HCEC 1CT (cell line): ENCODE measurements at places on chromosomes 5 and 9.

- no peak for DNase-seq
Observed at GRCh38 chr5:32559921-32560320, 25.4 kb upstream of the SUB1 start.

GRCh38 chr5:1380011-1380817 lies 35.3 kb upstream of the CLPTM1L start:
- DNase-seq, result no peak

GRCh38 chr5:171954721-171955120 lies 51.7 kb downstream of the FBXW11 start:
- DNase-seq, result peak; percentile 50

DNA sequence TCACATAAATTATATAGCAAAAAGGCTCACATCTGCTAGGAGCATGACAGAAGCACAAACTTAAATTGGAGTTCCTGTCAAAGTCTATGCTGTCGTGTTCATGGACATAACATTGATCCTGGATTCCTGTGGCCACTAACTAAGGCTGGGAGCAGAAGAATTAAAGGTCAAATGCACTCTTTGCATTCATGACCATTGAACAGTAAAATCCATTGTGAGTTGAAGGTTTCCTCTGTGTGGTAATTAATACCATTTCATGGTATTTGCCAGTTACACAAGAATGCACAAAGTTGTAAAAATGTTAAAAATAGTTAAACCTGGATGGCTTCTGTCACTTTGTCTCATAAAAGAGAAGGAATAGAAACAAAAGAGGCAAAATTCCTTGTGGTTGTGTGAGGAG lies 242.6 kb downstream of the NPR3 start:
- no peak for DNase-seq

- no peak for DNase-seq
Observed at GRCh38 chr9:134156564-134157377, 7.6 kb downstream of the RNU6ATAC start.

DNA sequence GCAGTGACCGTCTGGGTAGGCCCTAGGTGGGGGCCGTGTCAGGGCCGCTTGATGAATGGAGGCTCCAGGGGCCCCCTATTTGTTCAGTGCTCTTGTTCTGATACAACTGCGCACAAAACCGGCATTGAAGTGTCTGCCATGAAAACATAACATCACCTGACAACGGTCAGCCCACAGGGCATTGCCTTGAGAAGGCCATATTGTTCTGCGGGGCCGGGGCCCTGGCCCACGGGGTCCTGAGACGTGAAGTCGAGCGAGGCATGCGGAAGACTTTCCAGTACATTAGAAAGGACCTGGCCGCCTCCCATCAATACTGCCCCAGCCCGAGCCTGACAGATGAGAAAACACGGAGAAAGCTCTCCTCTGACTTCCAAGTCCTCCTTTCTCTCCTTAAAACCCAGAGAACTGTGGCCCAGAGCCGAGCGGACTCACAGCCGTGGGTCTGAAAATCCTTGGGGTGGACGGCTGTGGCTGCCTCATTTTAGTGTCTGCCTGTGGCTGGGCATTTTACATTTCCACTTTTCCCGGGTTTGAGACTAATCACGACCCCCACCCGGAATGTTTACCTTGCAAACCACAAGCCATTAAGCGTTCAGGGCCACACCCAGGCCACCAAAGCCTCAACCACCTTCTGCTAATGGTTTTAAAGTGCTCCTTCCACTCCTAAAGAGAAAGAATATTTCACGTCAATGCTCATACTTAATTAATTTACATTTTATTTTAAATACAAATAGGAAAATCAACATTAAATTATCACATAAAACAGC lies 391.0 kb upstream of the IRX2 start:
- no peak for DNase-seq

- peak; percentile 22 for DNase-seq
Observed at GRCh38 chr9:127537792-127538191, 74.3 kb upstream of the STXBP1 start.

DNA sequence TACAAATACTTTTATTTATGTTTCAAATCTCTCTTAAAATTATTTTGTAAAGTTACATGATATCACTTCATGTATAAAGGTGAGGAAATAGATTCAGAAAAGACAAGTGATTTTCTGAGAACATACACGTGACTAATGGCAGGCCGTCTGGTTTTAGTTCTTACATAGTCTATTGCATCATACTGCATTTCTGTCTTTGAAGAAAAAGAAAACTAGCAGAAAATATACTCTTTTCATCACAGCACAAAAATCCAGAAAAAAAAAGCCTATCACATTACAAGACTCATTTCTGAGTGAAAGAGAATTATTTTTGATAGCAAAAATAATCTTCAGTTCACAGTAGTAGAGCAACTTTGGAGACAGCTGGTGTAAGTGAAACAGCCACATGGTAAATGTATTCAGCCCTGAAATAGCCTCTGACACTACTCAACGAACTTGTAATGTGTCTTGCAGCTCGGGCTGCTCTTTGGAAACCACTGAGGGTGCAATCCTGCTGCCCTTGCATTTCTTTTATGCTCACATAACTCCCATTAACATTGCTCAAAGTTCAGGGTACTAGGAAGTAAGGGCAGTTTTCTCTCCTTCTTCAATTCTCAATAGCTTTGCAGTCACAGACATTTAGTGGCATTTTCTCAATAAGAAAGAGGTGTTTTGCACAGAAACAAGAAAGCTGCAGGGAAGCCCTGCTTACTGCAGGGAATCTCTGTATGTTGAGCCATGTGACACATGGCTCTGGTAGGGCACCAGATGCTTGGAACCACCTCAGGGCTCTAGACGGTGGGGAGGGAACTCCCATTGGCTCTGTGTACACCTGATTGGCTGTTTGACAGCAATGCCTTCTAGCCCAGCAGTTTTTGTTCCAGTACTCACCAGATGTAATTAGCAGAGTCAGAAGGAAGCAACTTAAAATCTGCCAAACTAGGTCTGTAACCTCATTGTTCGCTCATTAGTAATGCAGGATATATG lies 845.3 kb upstream of the PTPRD start:
- no peak for DNase-seq

DNA sequence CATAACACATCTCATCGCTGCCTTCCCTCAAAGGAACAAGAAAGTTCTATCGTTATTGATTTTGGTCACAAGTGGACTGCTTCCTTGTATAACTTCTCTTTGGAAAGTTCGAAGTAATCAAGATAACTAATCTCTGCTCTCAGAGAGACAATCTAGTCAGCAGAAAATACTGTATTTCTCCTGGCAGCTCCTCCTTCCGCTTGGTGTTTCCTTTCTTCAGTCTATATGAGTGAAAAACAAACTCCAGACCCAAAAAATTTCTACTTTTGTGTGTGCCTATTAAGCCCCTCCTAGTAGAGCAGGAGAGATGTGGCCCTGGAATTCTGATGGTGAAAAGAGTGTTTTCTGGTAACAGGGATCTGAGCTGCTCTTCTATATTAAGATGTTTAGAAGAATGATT lies 24.5 kb downstream of the OSTF1 start:
- no peak for DNase-seq

GRCh38 chr9:92008041-92008440 lies 58.0 kb upstream of the ROR2 start:
- no peak for DNase-seq

GRCh38 chr5:150512368-150512747 lies 4.4 kb downstream of the NDST1 start:
- no peak for DNase-seq

- DNase-seq, result peak; percentile 70
Observed at GRCh38 chr9:995192-995591, 18.7 kb downstream of the DMRT3 start.

DNA sequence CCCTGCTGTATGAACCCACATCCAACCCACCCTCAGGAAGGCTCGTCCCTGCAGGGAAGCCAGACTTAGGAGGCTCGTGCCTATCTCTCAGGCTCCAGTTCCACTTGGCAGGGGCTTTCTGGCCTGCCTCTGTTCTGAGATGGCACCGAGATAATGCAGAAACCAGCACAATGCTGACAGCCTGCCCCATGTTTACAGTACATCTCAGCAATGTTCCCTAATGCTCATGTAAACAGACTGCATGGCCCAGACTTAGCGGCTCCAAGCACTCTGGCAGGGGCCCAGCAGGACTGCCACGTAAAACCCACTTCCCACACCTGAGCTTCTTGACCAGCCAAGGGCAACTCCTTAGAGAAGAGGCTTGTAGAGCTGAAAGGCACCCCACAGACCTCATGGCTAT lies 499.5 kb upstream of the BRINP1 start:
- DNase-seq, result no peak

GRCh38 chr9:82998409-82998808 lies 64.5 kb downstream of the RASEF start:
- no peak for DNase-seq
